Fibroblast of lung (primary cell): ENCODE measurements at places on chromosomes 11 and 22. TPM values are rescaled to one million over a fixed set of nuclear protein-coding genes. Genes with fewer than 3 reads are reported as not detected.
A peak's percentile ranks its signal among the peaks of the same experiment; 100 is the strongest.

DNA sequence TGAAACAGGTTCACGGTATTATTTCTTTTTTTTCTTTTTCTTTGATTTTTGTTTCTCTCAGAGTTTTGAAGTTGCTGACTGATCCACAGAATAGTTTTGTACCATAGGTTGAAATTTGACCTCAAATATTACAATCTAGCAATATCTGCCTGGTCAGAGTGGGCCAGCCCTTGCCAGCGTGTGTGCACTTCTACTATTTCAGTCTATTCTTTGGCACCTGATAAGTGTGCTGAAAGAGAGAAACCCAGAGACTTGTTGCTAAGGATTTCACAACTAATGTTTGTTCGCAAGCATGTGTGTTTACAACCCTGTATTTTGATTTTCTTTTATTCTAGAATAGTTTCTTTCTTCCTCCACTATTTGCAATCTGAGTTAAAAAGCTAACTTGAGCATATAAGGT, 1125.2 kb upstream of the CNTN5 start:
- H3K4me3 ChIP-seq = no peak overlapping the region
- no peaks in the 10 kb centered on the region for H3K27me3 ChIP-seq
- H3K36me3 ChIP-seq = no peaks in the 10 kb centered on the region
- no peak overlapping the region for H3K27ac ChIP-seq
- no peaks in the 10 kb centered on the region for H3K4me1 ChIP-seq
- DNase-seq = no peak

GRCh38 chr22:44906248-44906936, 103.4 kb downstream of the PHF21B start:
- no peak for DNase-seq
- H3K27me3 ChIP-seq = no peaks in the 10 kb centered on the region
- H3K36me3 ChIP-seq = no peaks in the 10 kb centered on the region
- no peaks in the 10 kb centered on the region for H3K4me1 ChIP-seq
- H3K27ac ChIP-seq = no peak overlapping the region

DNA sequence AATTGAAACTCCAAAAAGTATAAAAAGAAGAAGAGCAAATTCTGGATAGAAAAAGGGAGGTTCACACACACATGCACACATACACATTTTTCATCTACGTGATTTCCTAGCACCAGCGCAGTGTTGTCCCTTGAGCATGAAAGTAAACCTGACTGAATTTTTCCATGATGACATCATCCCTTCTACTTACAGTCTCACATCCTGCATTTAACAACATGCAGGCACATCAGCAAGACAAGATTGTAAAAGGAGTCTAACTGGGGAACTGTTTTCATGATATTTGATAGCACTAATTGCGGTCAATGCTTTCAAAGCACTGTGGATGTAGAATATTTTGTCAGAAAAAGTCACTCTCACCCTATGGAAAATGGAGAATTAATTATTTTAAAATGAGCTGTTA, 36.6 kb downstream of the GAS2 start:
- peak; percentile 88 for DNase-seq
- H3K4me3 ChIP-seq = no peak overlapping the region
- H3K4me1 ChIP-seq = no peaks in the 10 kb centered on the region

Gene ZNF214
- 1.8 and 2.0 TPM in 2 replicates for polyA plus RNA-seq

GRCh38 chr22:30008401-30008800, 71.9 kb upstream of the HORMAD2 start:
- H3K27ac ChIP-seq = no peak overlapping the region
- H3K27me3 ChIP-seq = no peaks in the 10 kb centered on the region
- no peak for DNase-seq
- no peak overlapping the region for H3K4me3 ChIP-seq

Gene CDHR5
- not detected in 2 replicates for polyA plus RNA-seq

- DNase-seq = peak; percentile 65
- no peak overlapping the region for H3K4me3 ChIP-seq
- no peaks in the 10 kb centered on the region for H3K27me3 ChIP-seq
Measured at GRCh38 chr11:33531743-33532181, 168.9 kb downstream of the C11orf91 start.

Gene MYEOV
- 7.3 and 11.7 TPM in 2 replicates for polyA plus RNA-seq

DNA sequence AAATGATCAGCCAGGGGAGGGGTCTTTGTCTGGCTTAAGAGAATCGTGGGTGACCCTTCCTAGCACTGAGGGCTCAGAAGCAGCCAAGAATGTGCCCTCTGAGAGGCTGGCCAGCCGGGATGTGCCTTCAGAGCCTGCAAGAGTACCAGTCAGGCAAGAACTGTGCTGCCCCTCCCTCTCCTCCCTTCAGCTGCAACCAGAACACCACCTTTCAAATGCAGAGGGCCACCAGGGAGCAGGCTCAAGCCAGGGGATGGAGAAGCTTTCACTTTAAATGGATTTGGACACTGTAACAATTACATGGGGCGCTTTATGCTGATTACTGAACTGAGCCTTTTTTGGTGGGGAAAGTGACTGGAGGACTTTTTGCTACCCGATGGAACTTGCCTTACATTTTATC, 44.9 kb upstream of the TENM4 start:
- H3K27ac ChIP-seq = no peak overlapping the region
- DNase-seq = no peak
- H3K27me3 ChIP-seq = no peaks in the 10 kb centered on the region
- H3K36me3 ChIP-seq = no peaks in the 10 kb centered on the region

DNA sequence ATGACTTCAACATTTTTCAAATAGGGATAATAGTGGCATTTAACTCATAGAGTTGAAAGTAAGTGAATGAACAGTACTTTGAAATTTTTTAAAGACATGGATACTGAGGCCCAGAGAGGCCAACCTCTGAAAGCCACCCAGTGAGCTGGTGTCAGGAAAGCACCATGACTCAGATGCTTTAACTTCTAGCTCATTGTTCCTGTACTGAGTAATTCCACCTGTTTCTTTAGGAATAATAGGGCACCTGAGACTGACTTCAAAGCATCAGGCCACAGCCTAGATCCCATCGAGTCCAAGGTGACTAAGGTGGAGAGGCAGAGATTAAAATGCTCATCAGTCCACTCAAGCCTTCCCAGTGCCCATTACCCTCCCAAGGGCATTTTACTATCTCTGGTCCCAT, 491.8 kb upstream of the TENM4 start:
- DNase-seq = no peak
- H3K4me1 ChIP-seq = no peaks in the 10 kb centered on the region
- H3K27me3 ChIP-seq = no peaks in the 10 kb centered on the region

DNA sequence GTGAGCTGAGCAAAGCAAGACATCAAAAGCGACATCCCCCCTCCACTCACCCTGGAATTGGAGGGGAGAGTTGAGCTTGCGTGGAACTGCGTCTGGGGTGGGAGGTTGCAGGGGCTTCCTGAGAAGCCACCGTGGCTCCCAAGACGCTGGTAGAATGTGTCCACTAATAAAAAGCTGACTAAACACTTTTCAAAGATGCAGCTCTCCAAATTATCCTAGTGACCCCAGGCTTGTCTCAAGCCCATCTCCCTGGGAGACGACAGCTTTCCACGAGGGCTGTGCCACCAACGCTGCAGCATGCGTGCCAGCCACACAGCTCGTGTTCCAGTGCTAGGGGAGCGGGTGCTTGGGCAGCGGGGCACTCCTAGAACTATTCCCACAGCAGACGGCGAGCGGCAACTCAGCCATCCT, 6.3 kb upstream of the GAL start:
- H3K4me1 ChIP-seq = peaks cover 3% of the 10 kb centered on the region
- H3K4me3 ChIP-seq = no peak overlapping the region
- H3K27ac ChIP-seq = no peak overlapping the region
- H3K27me3 ChIP-seq = no peaks in the 10 kb centered on the region

DNA sequence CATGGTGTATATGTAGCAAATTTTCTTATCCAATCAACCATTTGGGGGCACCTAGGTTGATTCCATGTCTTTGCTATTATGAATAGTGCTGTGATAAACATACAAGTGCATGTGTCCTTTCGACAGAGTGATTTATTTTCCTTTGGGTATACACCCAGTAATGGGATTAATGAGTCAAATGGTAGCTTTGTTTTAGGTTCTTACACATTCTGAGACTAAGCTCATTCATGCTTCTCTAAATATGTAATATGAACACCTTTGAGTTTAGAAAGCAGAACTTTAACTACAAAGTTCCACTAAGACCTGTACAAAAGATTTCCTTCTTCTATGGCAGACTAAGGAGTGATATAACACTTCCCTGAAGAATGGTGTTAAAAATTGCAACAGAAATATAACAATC, 627.0 kb downstream of the KCNA4 start:
- no peaks in the 10 kb centered on the region for H3K27me3 ChIP-seq
- no peak overlapping the region for H3K4me3 ChIP-seq
- H3K36me3 ChIP-seq = no peaks in the 10 kb centered on the region
- no peaks in the 10 kb centered on the region for H3K4me1 ChIP-seq
- no peak for DNase-seq

Gene SCN2B
- 0.11 and 0.19 TPM in 2 replicates for polyA plus RNA-seq

Gene HBG1
- polyA plus RNA-seq = 0.41 and 0.46 TPM in 2 replicates

DNA sequence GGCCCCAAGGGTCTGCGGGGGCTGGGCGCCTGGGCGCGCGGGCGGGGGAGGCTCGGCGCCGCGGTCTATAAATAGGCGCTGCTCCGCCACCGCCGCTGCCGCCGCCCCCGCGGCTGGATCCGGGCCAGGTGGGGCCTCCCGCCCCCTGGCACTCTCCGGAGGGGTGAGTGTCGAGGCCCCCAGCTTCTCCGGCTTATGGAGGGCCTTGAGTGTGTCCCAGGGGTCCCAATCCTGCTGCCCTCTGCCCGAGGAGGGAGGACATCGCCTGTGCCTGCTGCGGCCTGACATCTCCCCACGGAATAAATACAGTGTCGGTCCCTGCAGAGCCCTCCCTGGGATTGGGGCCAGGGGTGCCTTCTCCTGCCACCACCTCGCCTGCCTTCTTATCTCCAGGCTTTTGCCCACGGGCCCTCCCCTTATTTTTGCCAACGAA, 4.3 kb upstream of the GP1BB start:
- no peak overlapping the region for H3K27ac ChIP-seq
- DNase-seq = no peak
- H3K4me1 ChIP-seq = peaks cover 3% of the 10 kb centered on the region
- H3K4me3 ChIP-seq = peak overlapping the region; percentile 65

DNA sequence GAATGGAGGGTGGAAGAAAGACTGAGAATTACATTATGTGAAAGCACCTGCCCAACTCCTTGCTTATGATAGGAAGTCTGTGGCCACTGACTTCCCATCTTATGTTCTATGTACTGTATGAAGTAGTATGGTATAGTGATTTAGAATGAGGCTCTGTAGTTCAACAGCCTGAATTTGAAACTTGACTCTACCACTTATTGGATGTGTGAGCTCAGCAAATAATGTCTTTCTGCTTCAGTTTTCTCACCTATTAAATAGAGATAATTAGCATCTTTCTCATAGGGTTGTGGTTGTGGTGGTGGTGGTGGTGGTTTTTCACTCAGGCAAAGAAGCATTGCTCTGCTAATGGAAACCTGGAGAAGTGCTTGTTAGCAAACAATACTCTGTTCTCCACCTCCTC, 121.6 kb downstream of the PAX6 start:
- H3K27ac ChIP-seq = no peak overlapping the region
- no peak overlapping the region for H3K4me3 ChIP-seq
- no peak for DNase-seq
- no peaks in the 10 kb centered on the region for H3K4me1 ChIP-seq

Gene CRYBB2
- polyA plus RNA-seq = not detected in 2 replicates

Gene LIF
- polyA plus RNA-seq = 4.5 and 19.6 TPM in 2 replicates

DNA sequence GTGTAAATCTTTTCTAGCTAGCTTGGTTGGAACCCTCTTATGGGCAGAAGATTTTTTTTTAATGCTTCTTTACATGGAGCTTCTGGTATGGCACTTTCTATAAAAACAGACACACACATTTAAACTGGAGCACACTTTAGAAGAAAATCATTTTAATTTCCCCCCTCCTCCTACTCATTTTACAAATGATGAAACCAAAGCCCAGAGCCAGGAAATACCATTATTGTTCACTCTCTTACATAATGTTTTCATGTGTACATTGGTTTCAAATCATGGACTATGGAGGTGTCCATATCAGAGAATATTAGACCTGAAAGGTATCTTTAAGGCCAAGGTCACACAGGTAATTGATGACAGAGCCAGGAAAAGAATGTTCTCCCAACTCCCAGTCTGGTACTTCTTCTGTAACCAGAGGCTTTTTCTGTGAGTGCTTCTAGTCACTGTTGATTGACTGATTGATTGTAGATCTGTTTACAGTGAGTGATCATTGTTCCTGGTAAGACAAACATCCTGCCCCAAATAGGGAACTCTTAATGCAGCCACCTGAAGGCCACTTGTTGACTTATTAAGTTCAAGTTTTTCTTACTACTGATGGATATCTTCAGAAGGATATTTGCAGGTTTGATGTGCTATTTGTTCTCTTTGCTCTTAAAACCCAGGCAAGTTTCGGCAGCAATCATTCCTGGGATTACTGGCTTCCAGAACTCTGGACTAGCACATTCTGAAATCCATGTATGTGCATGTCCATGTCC, 26.8 kb upstream of the ME3 start:
- peaks cover 14% of the 10 kb centered on the region for H3K4me1 ChIP-seq
- peak; percentile 23 for DNase-seq
- H3K27me3 ChIP-seq = no peaks in the 10 kb centered on the region
- no peaks in the 10 kb centered on the region for H3K36me3 ChIP-seq
- no peak overlapping the region for H3K4me3 ChIP-seq
- H3K27ac ChIP-seq = no peak overlapping the region

Gene UBE2L6
- polyA plus RNA-seq = 105 and 113 TPM in 2 replicates

- peaks cover 19% of the 10 kb centered on the region for H3K4me1 ChIP-seq
- H3K27me3 ChIP-seq = no peaks in the 10 kb centered on the region
- DNase-seq = peak; percentile 99
- no peaks in the 10 kb centered on the region for H3K36me3 ChIP-seq
- H3K27ac ChIP-seq = peak overlapping the region; percentile 52
Measured at GRCh38 chr22:26550498-26551033, 38.3 kb upstream of the TFIP11 start.

DNA sequence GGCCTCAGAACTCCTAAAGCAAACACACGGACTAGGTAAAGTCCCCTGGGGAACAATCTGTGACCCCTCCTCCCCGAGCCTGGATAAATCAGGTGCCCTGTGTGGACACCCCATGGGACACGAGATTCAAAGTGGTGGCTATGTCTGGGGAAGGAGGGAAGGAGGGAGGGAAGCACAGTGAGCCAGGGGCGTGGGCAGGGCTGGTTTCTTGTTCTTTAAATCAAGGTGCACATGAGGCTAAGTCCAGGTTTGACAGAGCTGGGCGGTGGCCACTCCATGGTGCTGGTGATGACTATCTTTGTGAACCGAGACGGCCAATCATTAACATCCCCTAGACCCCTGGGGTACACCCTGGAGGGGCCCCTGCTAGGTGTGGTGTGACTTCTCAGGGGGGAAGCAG, 20.3 kb upstream of the TH start:
- no peaks in the 10 kb centered on the region for H3K36me3 ChIP-seq
- H3K27ac ChIP-seq = no peak overlapping the region
- H3K27me3 ChIP-seq = no peaks in the 10 kb centered on the region
- DNase-seq = no peak
- no peaks in the 10 kb centered on the region for H3K4me1 ChIP-seq

Gene DCHS1
- 0.92 and 5.0 TPM in 2 replicates for polyA plus RNA-seq

DNA sequence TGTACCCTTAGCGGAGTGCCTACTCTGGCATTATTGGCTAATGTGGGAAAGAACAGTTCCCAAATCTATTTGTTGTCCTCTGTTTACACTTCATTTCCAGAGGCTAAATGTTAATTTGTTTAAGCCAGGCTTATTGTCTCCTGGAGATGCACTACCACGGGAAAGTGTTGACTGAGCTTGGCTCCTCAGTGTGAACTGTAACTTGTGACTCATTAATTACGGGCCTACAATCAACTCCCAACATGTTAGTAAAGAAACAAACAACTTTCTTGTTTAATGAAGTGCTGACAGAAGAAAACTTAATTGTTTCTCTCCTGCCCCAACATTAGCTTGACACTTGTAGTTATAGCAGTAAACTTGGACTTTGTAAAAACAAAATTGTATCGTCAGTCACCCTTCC, 130.4 kb downstream of the ATXN10 start:
- H3K4me1 ChIP-seq = peaks cover 3% of the 10 kb centered on the region
- no peaks in the 10 kb centered on the region for H3K36me3 ChIP-seq
- no peak overlapping the region for H3K27ac ChIP-seq

Gene ENTHD1
- polyA plus RNA-seq = not detected in 2 replicates
